ENCODE measurements at places on chromosomes 4 and X.

- DNase-seq: no peak
Measured at GRCh38 chr4:95213366-95213765, 335.4 kb downstream of the UNC5C start.

DNA sequence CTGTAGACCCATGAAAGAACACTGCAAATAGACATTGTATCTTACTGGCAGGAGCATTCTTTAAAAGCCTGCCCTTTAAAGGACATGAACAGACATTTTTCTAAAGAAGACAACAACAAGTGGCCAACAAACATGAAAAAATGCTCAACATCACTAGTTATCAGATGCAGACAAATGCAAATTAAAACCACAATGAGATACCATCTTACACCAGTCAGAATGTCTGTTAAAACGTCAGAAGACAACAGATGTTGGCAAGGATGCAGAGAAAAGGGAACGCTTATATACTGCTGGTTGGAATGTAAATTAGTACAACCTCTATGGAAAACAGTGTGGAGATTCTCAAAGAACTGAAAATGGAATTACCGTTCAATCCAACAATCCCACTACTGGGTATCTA, 77.2 kb downstream of the ATP10D start:
- no peak for DNase-seq

GRCh38 chr4:146123231-146123630, 52.3 kb upstream of the LSM6 start:
- no peak for DNase-seq

DNA sequence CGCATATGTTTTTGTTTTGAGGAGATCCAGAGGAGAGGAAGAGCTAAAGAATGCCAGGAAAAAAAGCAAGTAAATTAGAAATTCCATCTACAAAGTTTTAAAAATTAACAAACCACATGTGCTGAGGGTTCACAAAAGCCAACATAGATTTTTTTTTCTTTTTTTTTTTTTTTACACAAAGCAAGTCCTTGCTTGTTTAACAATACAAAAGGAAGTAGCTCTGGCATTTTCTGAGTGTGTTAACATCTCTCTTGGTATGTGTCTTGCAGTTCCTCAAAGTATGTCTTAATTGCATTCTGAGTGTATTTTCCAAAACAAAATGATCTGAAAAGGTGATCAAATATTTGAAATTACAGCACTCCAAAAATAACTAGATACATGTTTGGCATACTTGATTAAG, 1682.7 kb upstream of the AGA start:
- DNase-seq: no peak

GRCh38 chr4:52645300-52645699, 13.8 kb downstream of the USP46 start:
- DNase-seq: no peak

- no peak for DNase-seq
Measured at GRCh38 chr4:22427675-22428074, 88.2 kb downstream of the ADGRA3 start.

- DNase-seq: no peak
Measured at GRCh38 chr4:42339935-42340406, 57.3 kb upstream of the SHISA3 start.

DNA sequence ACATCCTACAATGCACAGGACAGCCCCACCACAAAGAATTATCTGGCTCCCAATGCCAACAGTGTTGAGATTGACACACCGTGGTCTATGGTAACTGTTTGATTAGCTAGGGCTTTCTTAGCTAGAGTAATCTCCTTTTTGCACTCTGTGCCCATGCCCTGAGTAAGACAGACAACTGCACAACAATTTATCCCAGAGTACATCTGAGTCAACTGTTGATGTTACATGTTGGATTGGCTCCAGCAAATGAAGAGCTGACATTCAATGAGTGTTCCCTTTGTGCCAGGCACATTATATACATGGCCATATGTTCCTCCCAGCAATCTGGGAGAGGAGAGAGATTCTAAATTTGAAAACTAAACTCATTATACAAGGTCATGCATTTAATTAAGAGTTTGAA, 3.9 kb upstream of the FAM9C start:
- no peak for DNase-seq

- no peak for DNase-seq
Measured at GRCh38 chr4:81392164-81392563, 79.5 kb downstream of the RASGEF1B start.

DNA sequence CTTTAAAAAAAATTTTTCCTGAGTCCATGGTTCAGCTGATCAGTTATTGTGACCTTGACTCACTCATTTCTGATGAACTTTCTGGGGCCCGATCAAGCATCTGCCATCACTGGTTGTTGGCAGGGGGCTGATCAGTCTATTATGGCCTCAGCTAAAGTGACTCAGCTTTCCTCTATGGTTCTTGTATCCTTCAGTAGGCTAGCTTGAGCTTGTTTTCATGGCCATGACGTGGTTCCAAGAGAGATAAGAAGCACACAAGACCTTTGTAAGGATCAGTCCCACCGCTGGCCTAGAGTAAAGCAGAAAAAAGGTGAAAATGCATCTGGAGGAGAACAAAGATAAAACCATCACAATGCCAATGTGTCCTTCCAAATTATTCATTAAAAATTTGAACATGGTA, 29.8 kb upstream of the EPGN start:
- no peak for DNase-seq

GRCh38 chr4:159003420-159004253, 99.2 kb upstream of the RAPGEF2 start:
- DNase-seq: no peak

GRCh38 chrX:74931214-74931613, 6.0 kb upstream of the NEXMIF start:
- DNase-seq: no peak

DNA sequence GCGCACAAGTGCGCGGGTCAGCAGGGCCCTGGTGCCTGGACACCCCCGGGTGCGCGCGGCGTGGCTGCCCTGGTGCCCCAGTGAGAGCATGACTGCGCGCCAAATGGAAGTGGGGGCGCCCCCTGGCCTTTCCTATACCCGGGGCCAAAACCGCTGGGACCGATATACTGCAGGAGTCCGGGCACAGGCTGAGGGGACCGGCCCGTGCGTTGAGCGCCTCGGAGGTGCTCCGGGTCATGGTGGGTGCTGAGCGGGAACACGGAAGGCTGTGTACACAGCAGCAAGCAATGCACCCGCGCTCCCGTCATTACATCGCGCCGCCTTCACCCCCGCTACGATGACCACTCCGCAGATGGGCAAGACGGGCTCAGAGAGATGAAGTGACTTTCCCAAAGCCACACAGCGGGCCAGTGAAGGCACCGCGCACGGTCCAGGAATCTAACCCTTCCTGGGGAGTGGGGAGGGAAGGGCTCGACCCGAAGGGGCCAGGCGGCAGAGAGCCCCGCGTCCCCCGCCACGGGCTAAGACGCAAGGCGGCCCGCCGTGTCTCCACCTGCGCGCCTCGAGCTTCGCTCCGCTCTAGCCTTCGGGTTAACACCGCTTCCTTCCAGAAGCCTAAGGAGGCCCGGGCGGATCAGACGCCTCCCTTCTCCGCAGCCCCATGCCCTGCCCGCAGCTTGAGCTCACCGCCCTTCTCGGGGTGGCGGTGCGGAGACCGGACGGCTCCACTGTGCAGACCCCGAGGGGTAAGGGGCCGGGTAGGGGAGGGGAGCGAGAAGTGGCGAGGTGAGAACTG, 11.3 kb downstream of the HMX1 start:
- no peak for DNase-seq
